ENCODE measurements at places on chromosomes 3 and 15.

DNA sequence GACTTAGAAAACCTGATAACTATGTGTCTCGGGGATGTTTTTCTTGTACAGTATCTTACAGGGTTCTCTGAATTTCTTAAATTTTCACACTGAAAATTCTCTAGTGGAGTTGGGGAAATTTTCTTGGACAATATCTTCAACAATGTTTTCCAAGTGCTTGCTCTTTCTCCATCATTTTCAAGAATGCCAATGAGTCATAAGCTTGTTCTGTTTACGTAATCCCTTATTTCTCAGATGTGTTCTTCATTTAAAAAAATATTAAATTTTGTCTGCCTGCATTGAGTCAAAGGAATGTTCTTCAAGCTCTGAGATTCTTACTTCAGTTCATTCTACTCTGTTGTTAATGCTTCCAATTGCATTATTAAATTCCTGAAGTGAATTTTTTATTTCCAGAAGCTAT, 21.9 kb upstream of the PLSCR2 start:
- no peak for DNase-seq

- no peak for DNase-seq
These were observed 487.1 kb upstream of the CBLB start for GRCh38 chr3:106355873-106356272.

GRCh38 chr3:104796556-104796955, 570.2 kb upstream of the ALCAM start:
- no peak for DNase-seq

- no peak for DNase-seq
These were observed 7.8 kb upstream of the NR1D2 start for GRCh38 chr3:23937296-23937695.

GRCh38 chr3:21729331-21729730, 21.7 kb downstream of the ZNF385D start:
- DNase-seq = no peak

DNA sequence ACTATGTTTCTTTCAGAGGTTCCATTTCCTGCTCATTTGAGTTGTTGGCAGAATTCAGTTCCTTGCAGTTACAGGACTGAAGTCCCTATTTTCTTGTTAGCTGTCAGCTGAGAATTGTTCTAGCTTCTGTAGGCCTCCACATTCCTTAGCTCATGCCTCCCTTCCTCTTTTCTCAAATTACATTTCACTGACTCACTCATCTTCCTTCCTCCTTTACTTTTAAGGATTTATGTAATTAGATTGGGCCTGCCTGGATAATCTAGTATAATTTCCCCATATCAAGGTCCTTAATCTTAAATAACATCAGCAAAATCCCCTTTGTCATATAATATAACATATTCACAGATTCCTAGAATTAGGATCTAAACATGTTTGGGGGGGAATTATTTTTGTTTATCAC, 40.6 kb upstream of the RBMS3 start:
- peak; percentile 60 for DNase-seq

- DNase-seq = no peak
These were observed 22.7 kb upstream of the TRAK1 start for GRCh38 chr3:42068303-42069088.

- no peak for DNase-seq
These were observed 453.1 kb downstream of the EPHA3 start for GRCh38 chr3:89560568-89560967.

DNA sequence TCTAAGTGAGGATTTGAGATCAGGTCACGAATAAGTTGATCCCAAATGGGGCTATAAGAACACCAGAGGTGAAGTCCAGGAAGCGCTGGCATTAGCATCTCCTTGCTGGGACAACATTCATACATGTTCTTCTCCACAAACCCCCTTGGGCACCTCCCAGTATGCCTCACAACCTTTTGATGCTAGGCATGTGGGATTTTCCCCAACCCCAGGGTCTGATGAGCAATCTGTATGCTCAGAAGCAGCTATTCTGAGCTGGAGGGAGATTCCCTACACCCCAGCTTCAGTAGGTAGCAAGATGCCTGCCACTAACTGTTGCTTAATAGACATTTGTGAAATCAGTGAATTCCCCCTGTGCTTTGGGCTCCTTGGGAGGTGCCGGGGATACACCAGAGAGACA, 32.2 kb downstream of the SLC6A11 start:
- DNase-seq = no peak

DNA sequence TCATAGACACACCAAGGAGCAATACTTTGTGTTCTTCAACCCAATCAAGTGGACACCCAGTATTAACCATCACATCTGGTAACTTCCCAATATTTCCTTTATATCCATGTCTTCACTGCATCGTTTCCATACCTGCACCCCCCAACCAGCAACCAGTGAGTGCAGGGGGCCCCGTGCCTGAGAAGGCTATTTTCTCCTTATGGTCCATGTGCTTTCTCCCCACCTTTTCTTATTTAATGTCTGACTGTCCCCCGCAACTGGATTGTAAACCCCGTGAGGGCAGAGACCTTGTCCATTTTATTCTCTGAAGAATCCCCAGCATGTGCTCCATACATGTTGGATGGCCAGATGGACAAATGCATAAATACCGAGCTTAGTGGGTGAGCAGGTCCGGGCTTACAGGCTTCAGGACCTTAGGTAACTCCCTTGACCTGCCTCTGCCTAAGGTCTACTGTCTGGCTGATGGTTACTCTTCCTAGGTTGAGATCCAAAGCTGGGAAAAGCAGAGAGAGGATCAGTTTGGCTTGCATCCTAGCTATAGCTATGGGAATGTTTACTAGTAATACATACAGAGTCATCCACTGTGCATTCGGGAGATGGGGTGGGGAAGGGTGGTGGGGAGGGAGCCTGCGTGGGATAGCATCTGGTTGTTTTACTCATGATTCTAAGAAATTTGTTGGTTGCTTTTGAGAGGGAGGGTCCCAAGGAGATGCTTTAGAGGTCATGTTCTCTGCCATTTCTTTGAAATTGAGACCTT, 41.5 kb downstream of the PXYLP1 start:
- no peak for DNase-seq

GRCh38 chr3:169082076-169082475, 581.4 kb downstream of the MECOM start:
- no peak for DNase-seq

DNA sequence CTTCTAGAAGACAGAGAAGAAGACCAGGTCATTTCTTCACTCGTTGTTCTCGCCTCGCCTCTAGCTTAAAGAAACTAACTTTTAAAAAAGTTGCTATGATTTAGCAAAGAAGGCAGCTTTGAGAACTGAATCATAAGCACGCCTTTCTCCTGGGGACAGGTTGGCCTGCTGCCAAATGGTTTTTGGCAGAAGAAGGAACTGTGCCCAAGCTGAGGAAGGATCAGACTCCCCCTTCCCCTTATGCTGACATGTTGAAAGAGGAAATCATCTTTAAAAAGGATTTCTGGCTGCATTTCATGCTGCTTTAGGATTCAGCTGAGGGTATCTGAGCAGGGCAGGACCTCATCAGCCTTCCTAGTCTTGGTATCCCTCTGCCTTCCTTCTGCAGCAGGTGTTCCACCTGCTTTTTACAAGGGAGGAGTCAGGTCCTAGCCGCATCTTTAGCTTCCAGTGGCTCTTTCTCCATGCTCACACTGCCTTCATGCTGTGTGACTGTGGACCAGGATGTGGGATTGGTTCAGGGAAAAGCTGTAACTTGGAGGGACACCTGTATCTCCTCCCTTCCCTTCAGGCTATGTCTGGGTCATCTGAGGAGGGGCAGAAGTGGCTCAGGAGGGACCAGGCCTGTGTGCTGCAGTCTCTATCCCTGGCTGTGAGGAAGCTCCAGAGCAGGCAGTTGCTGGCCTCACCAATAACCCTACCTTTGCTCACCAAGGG, 34.1 kb upstream of the HACD2 start:
- DNase-seq = peak; percentile 71

DNA sequence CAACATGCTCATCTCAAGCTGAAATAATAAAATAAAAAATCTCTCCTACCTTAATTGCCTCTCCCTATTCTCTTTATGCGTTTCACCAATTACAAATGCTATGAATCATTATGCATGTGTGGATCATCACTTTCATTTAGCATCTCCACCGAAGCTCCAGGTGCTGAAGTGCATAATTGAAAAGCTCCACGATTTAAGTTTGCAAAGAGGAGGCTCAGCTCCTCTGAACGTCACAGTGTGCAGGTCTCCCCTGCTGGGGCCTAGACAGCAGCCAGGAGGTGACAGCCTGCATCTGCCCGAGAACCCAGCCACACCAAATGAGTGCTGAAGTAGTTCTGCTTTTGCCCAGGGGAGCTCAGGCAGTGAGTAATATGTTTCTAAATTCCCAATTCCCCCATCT, 60.5 kb upstream of the GLCE start:
- no peak for DNase-seq

GRCh38 chr15:31560643-31561042, 234.0 kb downstream of the KLF13 start:
- no peak for DNase-seq

GRCh38 chr3:13537244-13537908, 11.5 kb upstream of the FBLN2 start:
- DNase-seq = no peak

DNA sequence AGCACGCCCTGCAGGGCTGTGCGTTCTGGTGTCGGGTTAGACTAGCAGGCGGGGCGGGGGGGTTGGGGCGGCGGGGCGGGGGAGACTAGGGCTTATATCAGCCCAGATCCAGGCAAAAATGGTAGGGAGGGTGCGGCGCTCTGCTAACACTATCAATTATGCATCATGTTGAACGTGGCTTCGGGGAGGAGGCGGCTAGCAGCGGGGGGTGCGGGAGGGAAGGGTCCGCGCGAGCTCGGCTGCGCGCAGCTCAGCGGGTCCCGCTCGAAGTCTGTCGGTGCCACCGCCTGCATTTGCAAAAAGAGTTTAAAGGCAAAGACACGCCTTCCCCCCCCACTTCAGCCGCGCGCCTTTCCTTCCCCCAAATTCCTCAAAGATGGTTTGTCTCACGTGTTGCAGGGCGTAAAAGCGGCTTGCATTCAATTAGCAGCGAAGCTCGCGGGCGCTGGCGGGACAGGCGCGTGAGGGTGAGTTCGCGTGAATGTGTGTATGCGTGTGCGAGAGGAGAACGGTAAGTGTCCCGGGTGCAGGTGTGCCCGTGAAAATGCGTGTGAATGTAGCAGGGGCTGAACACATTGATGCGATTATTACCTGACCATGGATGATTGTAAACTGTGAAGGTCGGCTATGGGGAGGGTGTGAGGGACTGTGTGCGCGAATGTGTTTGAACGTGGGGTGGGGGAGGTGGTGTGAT, at the start of gene ISLR2:
TSS of gene ISLR2 (plus strand) at position 432 of the 694 bp plus-strand sequence. CDS start 2,169 bp downstream, outside the sequence.
- no peak for DNase-seq

DNA sequence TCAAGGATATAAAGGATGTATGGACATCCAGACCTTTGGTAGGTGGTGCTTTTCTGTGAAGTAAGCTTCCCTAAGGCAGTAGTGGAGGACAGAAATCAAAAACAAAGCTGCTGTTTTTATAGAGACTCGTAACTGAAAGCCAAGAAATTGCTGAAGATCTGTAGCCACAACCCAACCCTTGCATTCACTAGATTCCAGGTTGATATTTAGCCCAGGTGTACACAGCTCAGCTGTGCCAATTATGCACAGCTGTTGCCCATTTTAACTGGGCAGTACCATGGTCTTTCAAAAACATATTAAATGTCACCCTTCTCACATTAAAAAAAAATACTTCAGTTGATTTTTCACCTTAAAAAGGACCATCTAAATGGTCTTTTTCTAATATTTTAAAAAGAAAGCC, 75.8 kb downstream of the CNTN3 start:
- no peak for DNase-seq

GRCh38 chr3:129259612-129260477, 10.4 kb downstream of the COPG1 start:
- no peak for DNase-seq

DNA sequence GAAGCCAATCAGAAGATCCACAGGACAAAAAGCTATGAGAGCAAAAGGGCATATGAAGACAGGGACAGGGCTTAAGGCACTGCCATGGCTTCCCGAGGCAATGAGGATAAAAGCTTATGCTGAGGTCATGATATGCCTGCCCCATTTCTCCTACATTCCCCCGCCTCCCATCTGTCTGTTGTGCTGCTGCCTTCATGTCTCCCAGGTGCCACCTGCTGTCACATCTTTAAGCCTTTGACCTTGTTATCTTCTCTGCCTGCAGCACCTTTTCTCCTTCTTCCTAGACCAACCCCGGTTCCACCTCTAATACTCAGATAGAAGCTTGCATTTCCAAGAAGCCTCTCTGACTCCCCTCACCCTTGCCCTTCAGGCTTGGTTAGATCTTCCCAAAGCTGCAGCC, 213.8 kb downstream of the ARRDC4 start:
- DNase-seq = no peak

- DNase-seq = no peak
These were observed 47.1 kb upstream of the SERPINI2 start for GRCh38 chr3:167521006-167521355.

GRCh38 chr3:141280086-141280485, 48.5 kb downstream of the PXYLP1 start:
- no peak for DNase-seq

- no peak for DNase-seq
These were observed 93.2 kb downstream of the DGKG start for GRCh38 chr3:186268616-186269448.

DNA sequence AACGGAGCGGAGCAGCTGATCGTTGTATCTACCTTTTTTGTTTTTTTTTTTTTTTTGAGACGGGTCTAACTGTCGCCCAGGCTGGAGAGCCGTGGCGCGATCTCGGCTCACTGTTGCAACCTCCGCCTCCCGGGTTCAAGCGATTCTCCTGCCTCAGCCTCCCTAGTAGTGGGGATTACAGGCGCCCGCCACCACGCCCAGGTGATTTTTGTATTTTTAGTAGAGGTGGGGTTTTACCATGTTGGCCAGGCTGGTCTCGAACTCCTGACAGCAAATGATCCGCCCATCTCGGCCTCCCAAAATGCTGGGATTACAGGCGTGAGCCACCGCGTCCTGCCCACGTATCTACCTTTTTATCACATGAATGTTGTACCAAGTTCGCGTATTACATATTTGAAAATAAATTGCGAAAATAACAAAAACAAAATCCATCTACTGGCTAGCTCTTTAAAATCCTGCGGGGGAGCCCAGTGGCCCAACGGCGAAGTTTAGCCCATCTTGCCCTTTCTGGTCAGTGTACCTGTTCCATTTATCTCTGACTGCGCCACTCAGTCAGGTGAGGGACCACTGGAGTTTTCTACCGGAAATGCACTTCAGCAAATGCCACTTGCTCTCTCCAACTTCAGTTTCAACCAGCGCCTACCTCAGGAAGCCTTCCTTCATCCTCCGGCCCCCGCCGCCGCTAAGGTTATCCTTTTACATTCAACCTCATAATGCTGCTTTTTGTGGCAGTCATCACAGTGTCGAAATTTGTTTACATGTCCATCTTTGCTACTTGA, 1.2 kb upstream of the EIF3J start:
- DNase-seq = no peak
